ENCODE measurements at places on chromosomes 5 and 9.
A peak's percentile ranks its signal among the peaks of the same experiment; 100 is the strongest.

DNA sequence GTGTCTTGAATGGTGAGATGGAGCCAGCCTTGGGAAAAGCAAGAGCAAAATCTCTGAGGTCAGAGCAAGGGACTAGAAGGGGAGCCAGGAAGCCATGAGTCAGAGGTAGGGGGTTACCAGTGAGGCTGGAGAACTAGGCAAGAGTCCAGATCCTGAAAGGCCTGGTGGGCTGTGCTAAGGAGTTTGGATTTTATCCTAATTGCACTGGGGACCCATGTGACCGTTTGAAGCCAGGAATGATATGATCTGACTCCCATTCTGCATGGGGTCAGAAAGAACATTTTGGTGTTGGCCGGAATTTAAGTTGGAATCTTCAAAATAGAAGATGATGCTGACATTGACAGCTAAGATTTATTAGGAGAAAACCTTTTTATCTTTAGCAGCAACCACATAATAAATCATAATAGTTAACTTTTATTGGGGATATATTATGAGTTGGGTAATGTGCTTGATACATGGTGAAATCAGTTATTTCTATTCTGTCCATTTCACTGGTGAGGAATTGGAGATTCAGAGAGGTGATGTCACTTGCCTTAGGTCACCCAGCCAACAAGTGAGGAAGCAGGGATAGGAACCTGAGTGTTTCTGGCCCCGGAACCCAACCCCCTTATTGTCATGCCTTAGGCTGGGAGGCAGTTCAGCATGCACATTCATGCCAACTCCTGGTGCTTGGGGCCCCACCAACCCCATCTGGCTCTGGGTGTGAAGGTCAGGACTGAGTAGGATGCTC lies 61.5 kb upstream of the RARS1 start:
- DNase-seq: peak; percentile 63

DNA sequence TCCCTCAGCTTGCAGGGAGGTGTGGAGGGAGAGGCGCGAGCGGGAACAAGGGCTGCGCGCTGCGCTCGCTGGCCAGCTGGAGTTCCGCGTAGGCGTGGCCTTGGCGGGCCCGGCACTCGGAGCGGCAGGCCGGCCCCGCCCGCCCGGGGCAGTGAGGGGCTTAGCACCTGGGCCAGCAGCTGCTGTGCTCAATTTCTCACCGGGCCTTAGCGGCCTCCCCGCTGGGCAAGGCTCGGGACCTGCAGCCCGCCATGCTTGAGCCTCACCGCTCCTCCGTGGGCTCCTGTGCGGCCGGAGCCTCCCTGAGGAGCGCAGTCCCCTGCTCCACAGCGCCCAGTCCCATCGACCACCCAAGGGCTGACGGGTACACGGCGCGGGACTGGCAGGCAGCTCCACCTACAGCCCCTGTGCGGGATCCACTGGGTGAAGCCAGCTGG lies 1516.4 kb downstream of the EFNA5 start:
- DNase-seq: no peak

GRCh38 chr9:106862110-106862820 lies 701 bp upstream of the ZNF462 start:
- DNase-seq: peak; percentile 61

DNA sequence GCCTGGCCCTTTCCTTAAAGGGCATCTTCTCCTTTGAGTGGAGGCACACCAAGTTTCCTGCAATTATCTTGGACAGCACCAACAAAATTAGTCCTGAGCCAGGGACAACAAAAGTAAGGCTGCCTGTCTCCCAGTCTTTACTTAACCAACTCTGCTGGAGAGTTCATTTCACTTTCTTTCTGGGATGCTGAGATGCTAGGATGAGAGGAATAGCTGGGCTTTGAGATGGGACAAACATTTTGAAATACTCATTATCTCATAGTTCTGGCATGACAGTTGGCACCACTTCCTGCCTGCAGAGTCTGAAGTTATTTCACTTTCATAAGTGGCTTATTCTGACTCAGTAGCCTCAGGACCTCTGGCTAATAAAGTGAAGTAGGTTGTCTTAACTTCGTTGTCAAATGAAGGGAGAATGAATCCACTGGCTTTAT lies 157.0 kb downstream of the C9orf152 start:
- DNase-seq: peak; percentile 46

DNA sequence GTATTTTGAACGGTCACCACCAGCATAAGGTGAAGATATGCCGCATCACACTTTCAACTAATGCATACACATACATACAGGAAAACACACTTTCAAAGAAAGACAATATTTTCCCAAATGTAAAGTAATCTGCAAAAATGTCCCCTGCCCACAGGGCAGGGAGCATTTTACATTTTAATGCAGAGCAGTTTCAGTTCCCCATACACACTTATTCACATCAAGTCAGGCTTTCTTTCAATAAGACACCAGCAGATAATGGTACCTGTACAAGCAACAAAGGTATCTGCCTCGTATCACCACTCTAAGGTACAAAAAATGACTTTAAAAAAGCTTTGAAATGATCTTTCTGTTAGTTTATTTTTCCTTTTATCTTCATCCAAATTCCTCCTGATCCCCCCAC lies 247.1 kb upstream of the CCNG1 start:
- DNase-seq: no peak
